ENCODE measurements at places on chromosomes 3 and 15. TPM values are rescaled to one million over a fixed set of nuclear protein-coding genes. Genes with fewer than 3 reads are reported as not detected.
A peak's percentile ranks its signal among the peaks of the same experiment; 100 is the strongest.

The MAP2K5 gene
- 9.9 TPM for total RNA-seq

- DNase-seq = no peak
These were observed 23.1 kb downstream of the DCLK3 start for GRCh38 chr3:36741285-36741684.

DNA sequence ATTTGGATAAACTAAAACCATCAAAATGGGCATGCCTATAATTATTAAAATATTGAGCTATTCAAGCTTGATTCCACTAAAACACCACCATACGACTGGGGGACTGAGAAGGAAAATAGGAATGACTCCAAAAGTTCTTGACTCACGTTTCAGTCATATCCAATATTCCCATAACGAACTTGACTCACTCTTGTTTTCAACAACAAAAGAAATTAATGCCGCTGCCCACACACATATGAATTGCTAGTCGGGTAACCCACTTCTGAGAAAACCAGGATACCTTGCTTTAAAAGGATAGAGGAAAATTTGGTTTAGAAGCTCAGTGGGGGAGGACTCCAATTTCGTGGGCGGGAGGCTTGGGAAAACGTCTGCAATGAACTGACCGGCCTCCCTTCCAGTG lies 5.2 kb downstream of the HTR3C start:
- DNase-seq = no peak

DNA sequence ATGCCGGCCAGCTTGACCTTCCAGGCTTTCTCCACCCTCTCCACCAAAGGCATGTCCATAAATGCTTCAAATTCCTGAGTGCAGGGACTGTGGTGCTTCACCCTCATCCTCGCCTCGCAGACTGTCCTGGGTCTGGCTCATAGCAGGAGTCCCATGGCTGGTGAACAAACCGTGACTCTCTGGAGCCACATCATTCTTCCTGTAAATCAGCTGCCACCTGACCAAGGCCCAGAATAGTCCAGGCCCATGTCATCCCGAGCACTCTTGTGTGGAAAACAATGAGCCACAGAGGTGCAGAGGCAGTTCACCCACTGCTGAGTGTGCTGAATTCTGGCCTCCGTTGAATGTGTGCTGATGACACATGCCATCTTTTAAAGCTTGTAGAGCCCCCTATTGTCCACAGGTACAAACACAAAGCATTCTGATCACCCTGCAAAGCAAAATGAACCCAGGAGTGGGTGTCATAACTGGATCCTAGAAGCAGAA lies 68.6 kb downstream of the ABHD5 start:
- DNase-seq = no peak

DNA sequence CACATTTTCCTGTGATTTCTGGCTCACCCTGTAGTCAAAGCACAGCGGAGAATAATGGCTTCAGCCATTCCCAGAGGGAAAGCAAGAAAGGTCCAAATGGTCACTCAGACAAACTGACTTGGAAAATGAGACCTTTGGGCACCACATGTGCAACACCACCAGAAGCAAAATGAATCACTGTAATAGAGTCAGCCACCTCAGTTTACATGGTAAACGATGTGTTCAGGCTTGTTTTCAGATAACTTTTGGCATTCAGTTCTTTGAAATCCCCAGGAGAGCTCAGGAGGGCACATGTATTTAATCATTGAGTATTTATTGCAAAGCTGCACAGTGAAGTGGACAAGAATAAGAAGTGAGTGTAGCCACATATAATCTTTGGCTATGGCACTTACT lies 38.4 kb upstream of the ALCAM start:
- no peak for DNase-seq

The HTR3E gene
- total RNA-seq = not detected

DNA sequence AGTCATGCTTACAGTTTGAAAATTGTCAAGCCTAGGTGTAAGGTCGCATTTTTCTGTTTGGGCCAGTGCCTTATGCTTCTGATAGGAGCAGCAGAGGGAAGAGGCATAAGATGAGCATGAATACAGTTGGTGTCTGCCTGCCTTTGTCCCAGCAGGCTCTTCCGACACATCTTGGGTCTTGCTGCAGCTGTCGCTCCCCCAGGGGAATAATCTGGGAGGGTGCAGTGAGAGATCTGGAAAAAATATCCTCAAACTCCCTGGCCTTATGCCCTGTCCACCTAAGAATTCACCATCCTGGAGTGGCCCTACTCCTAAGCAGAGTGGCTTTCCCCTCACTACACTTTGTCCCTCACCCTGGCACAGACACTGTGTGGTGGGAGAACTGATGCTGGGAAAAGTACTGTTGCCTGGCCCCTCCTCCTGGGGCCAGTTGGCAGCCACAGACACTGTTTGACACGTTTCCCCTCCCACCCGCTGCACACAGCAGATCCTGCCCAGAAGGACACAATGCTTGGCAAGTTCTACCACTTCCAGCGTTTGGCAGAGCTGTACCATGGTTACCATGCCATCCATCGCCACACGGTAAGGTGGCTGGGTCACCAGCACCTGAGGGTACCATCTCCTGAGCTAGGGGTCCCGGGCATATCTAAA lies 21.1 kb upstream of the RHO start:
- peak; percentile 69 for DNase-seq

GRCh38 chr3:14235003-14235911 lies 56.6 kb downstream of the LSM3 start:
- no peak for DNase-seq

GRCh38 chr15:36364377-36364776 lies 215.0 kb upstream of the CDIN1 start:
- no peak for DNase-seq

GRCh38 chr3:197270558-197271317 lies 27.7 kb downstream of the DLG1 start:
- no peak for DNase-seq

GRCh38 chr3:32413845-32414521 lies 22.3 kb downstream of the CMTM7 start:
- no peak for DNase-seq

GRCh38 chr15:92012368-92012629 lies 158.8 kb downstream of the SLCO3A1 start:
- no peak for DNase-seq

DNA sequence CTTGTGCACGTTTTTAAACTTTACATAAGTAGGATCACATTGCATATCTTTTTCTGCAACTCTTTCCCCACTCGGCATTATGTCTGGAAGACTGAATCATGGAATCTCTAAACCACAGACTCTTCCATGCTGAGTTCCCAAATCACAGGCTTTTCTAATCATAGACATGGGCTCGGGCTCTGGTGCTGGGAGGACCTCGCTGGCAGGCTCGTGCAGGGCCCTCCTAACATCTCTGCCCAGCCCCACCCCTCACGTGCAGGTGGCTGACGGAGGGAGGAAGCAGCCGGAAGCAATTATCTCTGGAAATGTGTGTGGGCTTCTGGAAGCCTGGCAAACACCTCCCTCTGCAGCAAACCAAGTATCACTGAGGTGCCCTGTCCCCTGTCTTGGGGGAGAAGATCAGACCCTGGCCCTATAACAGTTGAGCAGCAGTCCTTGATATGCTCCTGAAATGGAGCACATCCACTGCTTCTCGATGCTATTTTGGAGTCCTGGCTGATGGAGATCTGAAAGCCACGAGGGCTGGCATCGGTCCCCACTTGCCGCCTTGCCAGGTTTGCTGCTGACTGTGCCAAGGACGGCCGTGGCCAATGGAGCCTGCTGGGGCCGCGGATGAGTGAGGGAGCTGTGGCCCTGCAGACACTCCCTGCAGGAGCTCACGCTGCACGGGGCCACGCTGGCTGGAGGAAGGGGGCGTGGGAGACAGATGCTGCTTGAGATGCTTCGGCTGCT lies 4.4 kb upstream of the IQSEC1 start:
- peak; percentile 77 for DNase-seq

The TEX264 gene
- 46.6 TPM for total RNA-seq

The CHRNA5 gene
- total RNA-seq = 4.0 TPM

The PRR20G gene
- not detected for total RNA-seq

The CAPN7 gene
- total RNA-seq = 22.0 TPM

DNA sequence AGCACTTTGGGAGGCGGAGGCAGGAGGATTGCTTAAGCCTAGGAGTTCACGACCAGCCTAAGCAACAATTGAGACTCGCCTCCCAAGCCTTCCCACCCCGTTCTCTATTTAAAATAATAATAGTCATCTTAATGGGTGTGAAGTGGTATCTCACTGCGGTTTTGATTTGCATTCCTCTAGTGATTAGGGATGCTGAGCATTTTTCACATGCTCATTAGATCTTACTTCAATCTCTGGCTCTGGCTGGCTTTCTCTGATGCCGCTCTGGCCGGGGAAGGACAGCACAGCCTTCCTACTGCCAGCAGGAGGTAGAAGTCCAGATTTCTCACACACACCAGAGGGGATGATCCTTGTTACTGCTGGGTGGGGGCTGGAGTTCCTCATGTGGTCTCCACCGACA lies 7.4 kb upstream of the EIF4A2 start:
- DNase-seq = no peak

GRCh38 chr15:90035095-90035839 lies 34.1 kb downstream of the ZNF710 start:
- peak; percentile 63 for DNase-seq

The FEZF2 gene
- not detected for total RNA-seq

DNA sequence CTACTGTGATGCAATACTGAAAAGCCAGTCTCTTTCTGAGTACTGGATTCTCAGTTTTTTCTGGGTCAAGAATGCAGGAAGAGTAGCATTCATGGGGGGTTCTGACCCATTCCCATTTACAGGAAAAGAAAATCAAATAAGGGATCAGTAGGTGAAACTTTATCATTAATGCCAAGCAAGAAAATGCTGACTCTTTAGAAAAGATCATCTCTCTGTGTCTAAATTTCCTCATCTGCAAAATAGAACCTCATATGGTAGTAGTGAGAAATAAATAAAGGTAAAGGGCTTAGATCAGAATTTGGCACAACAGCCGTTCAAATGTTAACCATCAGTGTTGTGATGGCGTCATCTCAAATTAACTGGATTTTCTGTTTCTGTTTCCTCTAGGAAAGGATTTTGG lies 807.6 kb upstream of the LMCD1 start:
- no peak for DNase-seq

DNA sequence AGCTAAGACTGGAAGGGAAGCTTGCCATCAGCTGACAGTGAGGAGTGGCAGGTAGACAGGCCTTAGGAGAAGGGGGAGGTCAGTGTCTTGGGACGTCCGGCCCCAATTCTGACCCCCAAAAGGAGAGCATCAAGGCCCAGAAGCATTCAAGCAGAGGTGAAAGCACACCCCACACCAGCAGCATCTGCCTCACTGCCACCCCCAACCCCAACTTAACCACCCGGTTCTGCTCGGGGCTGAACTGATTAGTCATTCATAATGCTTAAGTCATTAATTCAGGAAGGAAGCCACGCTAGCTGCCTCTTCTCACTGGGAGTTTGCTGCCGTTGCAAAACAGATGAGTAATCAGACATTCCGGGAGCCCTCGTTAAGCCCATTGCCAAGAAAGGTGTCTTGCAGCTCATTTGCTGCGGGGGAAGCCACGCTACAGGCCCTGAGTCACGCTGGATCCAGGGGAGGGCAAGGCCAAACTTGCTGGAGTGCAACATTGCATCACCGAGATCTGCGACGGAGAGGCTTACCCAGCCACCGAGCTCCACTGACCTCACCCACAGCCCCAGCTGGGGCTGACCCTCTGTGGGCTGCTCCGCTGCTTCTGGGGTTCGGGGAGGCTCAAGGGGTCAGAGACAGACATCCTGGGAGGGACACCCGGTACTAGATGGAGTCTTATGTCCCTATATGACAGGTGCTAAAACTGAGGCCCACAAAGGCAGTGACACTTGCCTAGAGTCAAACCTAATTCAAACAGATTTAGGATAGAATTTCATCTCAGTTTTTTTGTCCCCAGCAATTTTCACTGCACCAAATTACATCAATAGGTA lies 46.4 kb upstream of the HES1 start:
- DNase-seq = peak; percentile 86

DNA sequence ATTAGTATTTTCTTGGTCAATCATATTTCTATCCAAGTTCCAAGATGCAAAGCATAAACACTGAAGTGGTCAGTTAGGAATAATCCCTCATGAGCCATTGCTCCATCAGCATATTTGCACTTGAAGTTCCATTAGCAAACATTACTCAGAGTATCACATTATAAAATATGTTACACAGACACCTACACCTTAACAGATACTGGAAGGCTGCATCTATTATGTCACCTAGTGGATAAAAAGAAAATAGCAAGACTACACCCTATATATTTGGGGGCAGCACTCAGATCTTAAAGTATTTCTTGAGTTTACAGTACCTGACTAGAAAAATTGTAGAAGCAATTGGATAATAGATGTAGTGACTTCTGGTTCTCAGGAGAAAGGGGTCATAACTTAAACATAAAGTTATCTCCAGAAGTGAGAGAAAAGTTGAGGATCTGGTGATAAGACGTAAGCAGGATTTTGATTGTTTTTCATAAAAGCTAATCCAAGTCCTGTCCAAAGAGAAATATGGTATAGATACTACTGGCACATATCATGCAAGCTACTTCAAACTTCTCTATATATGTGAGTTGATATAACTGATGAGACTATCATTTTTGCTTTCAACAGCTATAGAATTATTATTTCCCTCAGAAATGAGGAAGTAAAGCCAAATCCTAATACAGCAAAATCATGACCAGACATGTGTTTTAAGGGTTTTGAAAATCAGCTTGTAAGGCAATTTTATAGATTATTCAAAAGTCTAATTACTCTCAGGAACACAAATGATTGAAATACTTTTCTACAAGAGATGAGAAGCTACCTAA lies 422.2 kb downstream of the GBE1 start:
- DNase-seq = no peak

- DNase-seq = no peak
These were observed 217.3 kb upstream of the GOLIM4 start for GRCh38 chr3:168312984-168313383.

The CADPS gene
- total RNA-seq = 37.8 TPM
